Daoy (cell line): ENCODE measurements at places on chromosomes 4 and X. TPM values are rescaled to one million over a fixed set of nuclear protein-coding genes. Genes with fewer than 3 reads are reported as not detected.

DNA sequence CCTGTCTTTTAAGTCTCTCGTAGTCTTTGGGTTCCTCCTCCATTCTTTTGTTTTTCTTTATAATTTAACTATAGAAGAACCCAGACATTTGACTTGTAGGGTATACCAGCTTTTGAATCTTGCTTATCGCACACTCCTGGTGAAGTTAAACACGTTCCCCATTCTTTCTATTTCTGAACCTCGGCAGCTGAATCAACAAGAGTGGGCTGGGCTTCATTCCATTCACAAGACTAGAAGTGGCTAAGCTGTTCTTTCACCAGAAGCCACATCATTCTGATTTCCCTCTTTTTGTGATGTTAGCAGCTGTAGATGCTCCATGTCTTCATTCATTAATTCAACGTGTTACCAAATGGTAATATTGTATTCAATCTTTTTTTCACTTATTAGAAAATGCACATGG is 167.9 kb downstream of the CORIN start:
- no peak for DNase-seq

GRCh38 chrX:1493877-1494510 is 41.3 kb upstream of the ASMTL start:
- DNase-seq, result no peak

GRCh38 chrX:111504941-111505340 is 6.5 kb upstream of the SERTM2 start:
- no peak for DNase-seq

DNA sequence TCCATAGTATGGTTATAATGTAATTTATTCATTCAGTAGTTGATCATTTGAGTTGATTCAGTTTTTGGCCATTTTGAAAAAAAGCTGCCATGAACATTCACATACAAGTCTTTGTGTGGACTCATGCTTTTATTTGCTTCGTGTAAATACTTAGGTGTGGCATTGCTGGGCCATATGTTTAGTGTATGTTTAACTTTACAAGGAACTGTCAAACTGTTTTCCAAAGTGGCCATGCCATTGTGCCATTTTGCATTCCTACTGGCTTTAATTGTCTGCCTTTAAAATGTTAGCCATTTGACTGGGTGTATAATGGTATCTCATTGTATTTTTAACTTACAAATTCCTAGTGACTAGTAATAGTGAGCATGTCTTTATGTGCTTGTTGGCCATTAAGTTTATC is 8.8 kb downstream of the MTM1 start:
- DNase-seq, result no peak

Gene ABLIM2
- 0.21 and 0.23 TPM in 2 replicates for total RNA-seq

Gene GPM6B
- 0.51 and 0.68 TPM in 2 replicates for total RNA-seq

Gene VCX2
- total RNA-seq, result not detected in 2 replicates

Gene CA5B
- 0.48 and 1.0 TPM in 2 replicates for total RNA-seq
